IMR-90 (cell line): ENCODE measurements at places on chromosomes 2 and 18. TPM values are rescaled to one million over a fixed set of nuclear protein-coding genes. Genes with fewer than 3 reads are reported as not detected.

RTP5 gene
- not detected in 2 replicates for total RNA-seq

UNC50 gene
- total RNA-seq = 18.3 and 40.3 TPM in 2 replicates

TLK1 gene
- total RNA-seq = 12.5 TPM in 2 replicates

SPRED2 gene
- 4.7 and 4.8 TPM in 2 replicates for total RNA-seq

B4GALT6 gene
- total RNA-seq = 0.83 and 3.9 TPM in 2 replicates

STAMBP gene
- 33.9 and 38.7 TPM in 2 replicates for total RNA-seq

DYNAP gene
- total RNA-seq = not detected in 2 replicates

ANXA4 gene
- total RNA-seq = 22.2 and 25.8 TPM in 2 replicates

HOXD1 gene
- not detected in 2 replicates for total RNA-seq

C1GALT1C1L gene
- 0.28 and 0.36 TPM in 2 replicates for total RNA-seq

C18orf54 gene
- 3.0 and 5.6 TPM in 2 replicates for total RNA-seq

CREG2 gene
- total RNA-seq = not detected in 2 replicates
